Hippocampal formation (tissue), 2 donors: ENCODE measurements at places on chromosomes 4 and X.

DNA sequence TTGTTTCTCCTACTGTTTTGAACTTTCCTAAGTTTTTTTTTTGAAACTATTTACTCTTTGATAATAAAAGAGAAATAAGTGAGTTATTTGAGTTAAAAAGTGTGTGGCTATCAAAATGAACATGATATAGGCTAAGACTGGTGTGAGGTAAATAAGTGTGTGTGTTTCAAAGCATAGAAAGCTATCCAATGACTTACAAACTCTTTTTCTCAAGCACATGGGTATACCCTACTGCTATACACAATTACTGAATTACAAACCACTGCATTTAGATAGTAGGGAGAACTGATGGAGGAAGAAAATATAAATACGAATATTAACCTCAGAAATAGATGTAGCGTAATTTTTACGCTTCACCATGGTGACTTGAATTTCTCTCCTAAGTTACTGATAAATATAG, 305.8 kb upstream of the ANXA10 start:
- DNase-seq = no peak

- no peak for DNase-seq
These were observed 10.3 kb downstream of the CYP4V2 start for GRCh38 chr4:186201535-186202230.

DNA sequence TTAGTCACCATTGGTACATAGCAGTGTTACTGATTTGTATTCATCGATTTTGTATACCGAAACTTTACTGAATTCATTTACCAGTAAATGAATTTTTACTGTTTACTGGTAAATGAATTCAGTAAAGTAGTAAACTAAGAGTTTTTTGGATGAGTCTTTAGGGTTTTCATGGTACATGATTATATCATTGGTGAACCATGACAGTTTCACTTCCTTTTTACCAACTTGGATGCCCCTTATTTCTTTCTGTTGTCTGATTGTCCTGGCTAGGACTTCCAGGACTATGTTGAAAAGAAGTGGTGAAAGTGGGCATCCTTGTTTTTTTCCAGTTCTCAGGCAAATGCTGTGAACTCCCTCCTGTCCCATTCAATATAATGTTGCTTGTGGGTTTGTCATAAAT, 494.9 kb downstream of the GALNTL6 start:
- no peak for DNase-seq

DNA sequence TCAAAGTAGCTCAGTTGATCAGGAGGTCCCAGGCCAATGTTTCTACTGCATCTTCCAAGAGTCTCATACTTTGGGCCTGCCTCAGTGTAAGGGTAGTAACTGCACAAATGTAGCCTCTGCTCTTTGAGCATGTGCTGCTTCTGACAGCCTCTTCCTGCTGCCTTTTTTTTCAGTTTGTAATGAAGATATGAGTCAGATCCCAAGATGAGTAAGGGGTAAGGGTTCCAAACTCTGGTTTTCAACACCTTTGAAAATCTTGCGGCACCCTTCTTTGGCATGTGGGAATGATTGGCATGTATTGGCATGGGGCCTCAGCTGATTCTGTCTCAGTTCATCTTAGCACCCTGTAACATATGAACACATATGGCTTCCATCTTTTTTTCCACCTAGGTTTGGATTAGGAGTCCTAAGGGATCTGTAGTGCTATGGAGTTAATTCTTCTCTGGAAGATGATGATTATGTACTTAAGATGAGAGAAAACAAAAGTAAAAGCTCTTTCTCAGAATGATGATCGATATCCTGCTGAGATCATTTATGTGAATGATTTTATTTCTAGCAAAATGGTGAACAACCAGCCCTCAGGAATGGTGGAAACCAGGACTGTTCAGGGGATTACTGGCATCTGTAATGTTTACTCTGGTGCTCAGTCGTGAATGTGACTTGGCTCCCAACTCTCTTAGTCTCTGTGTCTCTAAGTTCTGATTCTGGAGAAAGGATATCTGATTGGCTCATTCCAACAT, 118.7 kb upstream of the PRPS2 start:
- DNase-seq = no peak

DNA sequence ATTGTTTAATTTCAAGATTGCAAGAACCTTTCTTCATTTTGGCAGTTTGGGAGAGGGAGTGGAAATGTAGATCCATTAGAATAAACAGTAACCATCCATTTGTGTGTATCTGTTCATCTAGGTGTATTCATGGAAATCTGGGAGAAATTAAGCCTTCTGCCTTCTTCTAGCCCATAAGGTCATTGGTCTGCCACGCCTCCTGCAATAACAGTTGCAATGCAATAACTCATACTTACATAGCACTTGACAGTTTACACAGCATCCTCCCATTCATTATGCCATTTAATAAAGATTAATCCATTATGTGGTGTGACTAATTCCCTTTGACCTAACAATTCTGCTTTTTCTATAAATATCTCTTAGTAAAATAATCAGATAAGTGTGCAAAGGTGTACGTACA, 42.6 kb downstream of the SHROOM4 start:
- no peak for DNase-seq
